ENCODE measurements at places on chromosomes 4 and X.

DNA sequence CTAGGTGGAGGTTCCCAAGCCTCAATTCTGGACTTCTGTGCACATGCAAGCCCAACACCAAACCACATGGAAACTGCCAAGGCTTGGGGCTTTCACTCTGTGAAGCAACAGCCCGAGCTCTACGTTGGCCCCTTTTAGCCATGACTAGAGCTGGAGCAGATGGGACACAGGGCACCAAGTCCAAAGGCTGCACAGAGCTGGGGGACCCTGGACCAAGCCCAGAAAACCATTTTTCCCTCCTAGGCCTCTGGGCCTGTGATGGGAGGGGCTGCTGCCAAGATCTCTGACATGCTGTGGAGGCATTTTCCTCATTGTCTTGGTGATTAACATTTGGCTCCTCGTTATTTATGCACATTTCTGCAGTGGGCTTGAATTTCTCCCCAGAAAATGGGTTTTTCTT is 258.7 kb upstream of the ACTRT1 start:
- no peak for DNase-seq

DNA sequence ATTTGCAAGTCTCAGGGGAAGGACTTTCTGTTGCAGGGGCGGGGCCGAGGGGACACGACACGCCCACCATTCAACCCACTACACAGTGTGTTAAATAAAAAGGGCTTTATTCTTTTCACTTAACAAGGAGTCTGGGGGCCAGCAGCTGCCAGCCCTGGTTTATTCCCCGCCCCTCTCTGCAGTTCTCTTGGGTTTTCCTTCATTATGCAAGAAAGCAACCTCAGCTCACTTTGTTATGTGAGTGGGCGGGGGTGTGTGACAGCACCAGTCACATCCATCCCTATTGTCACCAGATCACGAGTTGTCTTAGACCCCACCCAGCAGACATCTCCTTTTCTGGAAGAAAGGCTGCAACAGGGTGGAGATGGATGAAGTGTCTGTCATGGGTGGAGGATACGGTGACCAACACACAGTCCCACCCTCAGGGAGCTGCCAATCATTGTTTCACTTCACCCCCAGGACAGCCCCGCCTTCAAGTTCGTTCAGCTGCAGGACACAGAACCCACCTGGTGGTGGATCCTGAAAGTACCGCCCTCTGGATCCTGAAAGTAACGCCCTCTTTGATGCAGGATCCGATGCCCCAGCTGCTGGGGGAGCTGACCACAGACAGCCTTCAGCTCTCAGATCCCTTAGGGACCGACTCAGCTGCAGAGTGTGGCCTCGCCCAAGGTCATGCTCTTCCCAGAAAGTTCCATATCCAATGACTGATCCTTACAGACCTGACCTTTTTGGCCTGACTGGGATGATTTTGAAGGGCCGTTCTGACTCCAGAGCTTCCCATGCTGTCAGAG is 79.6 kb downstream of the SMIM20 start:
- peak; percentile 39 for DNase-seq

- no peak for DNase-seq
Measured at GRCh38 chr4:10023050-10023419, 1.7 kb upstream of the SLC2A9 start.

GRCh38 chrX:21933077-21933476 is 7.4 kb upstream of the SMS start:
- DNase-seq = no peak

GRCh38 chrX:72110051-72110875 is 21.5 kb downstream of the RTL5 start:
- DNase-seq = no peak

- DNase-seq = no peak
Measured at GRCh38 chr4:99047710-99048109, 40.9 kb downstream of the ADH5 start.

- peak; percentile 27 for DNase-seq
Measured at GRCh38 chr4:168741281-168742173, 244.7 kb downstream of the PALLD start.
